Activated CD4-positive, alpha-beta T cell treated with anti-CD3 and anti-CD28 coated beads, Interleukin-2, amount 50 U/mL, for 24 hours (primary cell): ENCODE measurements at places on chromosomes 12 and 14.

GRCh38 chr12:116299665-116300328 lies 22.3 kb upstream of the MED13L start:
- DNase-seq: no peak

GRCh38 chr12:77946541-77947061 lies 115.9 kb downstream of the NAV3 start:
- no peak for DNase-seq

GRCh38 chr12:57236201-57236924 lies 6.9 kb downstream of the SHMT2 start:
- DNase-seq: no peak

DNA sequence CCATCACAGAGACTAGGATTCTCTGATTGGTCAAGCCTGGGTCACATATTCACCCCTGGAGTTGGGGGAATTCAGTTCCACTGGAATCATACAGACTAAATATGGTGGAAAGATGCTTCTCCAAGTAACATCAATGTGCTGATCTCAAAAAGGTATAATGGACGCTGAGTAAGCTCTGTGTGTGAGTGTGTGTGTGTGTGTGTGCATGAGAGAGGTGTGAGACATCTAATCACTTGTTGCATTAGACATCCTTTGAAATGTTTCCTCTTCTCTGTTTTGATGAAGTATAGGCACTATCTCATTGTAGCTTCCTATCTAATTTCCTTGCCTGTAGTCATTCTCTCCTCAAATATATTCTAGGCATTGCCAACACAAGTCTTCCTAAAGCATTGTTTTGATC lies 5.0 kb upstream of the RAB3IP start:
- DNase-seq: no peak

DNA sequence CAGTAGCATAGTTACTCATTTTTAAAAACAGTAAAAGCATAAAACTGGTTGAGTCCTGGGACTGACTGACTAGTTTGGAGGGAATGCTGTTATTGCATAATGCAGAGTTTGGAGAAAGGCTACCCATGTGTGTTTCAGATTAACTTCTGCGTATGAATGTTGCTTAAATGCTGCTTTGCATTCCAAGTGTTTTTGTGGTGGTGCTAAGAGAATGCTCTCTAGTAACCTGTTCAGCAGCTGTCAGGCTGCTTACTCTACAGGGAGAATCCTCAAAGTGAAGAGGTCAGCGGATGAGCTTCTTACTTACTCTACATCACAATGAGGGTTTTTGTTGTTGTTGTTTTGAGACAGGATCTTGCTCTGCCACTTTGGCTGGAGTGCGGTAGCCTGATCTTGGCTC lies 4.3 kb downstream of the DLST start:
- no peak for DNase-seq

- no peak for DNase-seq
Observed at GRCh38 chr14:70982200-70982599, 74.9 kb downstream of the PCNX1 start.

GRCh38 chr12:108779998-108780688 lies 48.8 kb upstream of the CORO1C start:
- no peak for DNase-seq

DNA sequence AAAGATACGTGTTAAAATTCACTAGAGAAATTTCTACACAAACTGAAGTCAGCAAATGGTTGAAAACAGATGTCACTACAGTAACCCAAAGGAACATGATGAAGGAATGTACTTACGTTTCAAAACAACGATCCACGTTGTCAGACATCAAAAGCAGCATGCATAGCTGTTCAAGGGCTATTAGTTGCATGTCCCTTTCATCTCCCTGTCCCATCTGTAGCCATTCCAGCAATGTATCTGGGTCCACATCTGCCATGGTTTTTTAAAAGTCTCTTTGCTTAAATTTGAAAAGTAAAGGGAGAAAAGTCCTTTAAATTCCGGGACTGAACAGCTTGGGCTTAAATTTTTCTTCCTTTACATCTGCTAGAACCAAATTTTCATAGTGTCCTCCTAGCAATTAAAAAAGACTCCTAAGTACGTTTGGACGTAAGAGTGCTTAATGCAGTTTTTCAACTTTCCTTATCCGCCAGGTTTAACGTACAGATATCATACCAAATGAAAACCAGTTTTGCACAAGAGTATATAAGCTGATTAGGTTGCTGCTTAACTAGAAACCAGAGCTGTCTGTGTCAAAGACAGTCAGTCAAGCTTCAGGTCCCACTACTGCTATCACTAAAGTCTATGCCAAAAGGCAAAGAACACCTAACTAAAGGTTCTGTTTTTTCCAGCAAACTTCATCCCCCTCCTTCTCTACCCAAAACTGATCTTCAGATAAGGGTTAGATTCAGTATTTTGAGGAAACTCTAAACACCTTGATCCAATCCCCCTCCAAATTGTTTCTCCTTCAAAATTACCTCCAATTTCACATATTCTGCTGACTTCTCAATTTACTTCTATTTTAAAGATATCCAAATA lies 1.7 kb downstream of the HECTD1 start:
- no peak for DNase-seq

GRCh38 chr12:69341328-69341727 lies 6.9 kb upstream of the LYZ start:
- DNase-seq: no peak

DNA sequence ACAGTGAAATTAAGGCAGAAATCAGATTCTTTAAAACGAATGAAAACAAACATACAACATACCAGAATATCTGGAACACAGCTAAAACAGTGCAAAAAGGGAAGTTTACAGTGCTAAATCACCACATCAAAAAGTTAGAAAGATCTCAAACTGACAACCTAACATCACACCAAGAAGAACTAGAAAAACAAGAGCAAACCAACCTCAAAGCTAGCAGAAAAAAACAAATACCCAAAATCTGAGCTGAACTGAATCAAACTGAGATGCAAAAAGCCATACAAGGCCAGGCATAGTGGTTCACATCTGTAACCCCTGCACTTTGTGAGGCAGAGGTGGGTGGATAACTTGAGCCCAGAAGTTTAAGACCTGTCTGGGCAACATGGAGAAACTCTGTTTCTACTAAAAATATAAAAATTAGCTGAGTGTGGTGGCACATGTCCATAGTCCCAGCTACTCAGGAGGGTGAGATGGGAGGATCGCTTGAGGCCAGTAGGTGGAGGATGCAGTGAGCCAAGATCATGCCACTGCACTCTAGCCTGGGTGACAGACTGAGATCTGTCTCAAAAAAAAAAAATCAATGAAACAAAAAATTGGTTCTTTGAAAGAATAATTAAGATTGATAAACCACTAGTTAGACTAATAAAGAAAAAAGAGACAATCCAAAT lies 33.2 kb upstream of the LDHB start:
- no peak for DNase-seq

DNA sequence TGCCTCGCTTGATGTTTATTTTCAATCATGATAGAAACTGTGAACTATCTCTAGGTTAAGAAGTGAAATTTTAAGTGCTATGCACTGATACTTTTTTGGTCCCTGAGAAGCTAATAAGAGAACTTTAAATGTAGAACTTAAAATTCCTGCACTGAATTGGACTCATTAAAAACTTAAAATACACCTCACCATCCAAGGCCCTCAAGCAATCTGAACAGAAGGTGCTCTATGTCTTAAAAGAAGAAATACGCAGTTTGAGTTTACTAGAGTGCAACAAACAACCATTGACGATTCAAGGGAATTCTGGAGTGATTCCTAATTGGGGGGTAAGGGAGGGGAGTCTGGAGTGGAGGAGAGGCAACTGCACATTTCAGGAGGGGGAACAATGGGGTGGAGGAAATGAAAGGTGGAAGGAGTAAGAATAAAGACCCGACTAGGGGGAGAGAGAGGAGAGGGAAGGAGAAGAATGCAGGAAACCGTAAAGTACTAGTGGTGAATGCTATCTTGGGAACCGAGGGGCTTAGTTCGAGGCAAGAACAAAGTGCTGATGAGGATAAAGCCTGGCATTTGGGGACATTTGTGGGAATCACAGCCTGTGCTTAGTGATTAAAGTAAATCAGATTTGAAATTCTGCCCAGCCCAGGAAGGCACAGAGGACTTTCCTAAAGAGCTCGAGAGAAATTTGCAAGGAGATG lies 389.7 kb downstream of the AACS start:
- DNase-seq: no peak

DNA sequence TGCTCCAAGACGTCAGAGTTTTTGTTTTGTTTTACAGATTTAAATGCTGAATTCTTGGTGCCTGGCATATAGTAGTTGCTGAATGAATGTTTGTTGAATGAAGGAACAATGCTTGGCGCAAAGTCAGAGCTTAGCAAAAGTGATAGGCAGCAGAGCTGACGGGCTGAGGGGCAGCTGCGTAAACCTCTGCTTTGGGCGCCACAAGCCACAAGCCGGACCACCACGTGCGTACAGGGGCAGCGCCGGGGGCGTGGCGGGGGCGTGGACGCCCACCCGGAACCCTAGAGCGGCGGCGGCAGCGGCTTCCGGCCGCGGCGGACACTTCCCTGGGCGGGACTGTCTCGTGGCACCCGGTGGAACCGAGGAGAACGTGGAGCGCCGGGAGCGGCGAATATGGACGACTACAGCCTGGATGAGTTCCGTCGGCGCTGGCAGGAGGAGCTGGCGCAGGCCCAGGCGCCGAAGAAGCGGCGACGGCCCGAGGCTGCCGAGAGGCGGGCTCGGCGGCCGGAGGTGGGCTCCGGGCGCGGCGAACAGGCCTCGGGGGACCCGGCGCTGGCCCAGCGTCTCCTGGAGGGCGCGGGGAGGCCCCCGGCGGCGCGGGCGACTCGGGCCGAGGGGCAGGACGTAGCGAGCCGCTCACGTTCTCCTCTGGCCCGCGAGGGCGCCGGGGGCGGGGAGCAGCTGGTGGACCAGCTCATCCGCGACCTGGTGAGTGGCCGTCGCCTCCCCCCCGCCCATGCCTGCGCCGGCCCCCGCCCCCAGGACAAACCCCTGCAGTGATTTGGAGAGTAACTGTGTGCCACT lies at the start of gene FBXW8:
Gene FBXW8 (plus strand): TSS at position 306 of the 807 bp plus-strand sequence. CDS start 88 bp downstream, at position 394.
- peak; percentile 30 for DNase-seq

DNA sequence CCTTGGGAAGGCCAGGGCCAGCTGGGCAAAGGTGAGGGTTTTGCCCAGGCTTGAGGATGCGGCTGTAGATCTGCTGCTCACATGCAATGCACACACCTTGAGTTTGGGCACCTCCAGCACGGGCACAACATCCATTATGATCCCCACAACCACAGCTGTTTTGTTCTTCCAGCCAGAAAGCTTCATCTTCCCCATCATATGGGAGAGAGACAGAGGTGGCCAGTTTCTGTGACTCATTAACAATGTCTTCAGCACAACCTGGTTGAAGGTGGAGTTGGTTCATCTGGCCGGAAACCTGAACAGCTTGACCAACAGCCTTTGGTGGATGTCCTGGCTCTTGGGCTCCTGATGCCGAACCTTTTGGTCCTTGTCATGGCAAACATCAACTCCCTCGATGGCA lies 163.7 kb upstream of the CCND2 start:
- DNase-seq: no peak

DNA sequence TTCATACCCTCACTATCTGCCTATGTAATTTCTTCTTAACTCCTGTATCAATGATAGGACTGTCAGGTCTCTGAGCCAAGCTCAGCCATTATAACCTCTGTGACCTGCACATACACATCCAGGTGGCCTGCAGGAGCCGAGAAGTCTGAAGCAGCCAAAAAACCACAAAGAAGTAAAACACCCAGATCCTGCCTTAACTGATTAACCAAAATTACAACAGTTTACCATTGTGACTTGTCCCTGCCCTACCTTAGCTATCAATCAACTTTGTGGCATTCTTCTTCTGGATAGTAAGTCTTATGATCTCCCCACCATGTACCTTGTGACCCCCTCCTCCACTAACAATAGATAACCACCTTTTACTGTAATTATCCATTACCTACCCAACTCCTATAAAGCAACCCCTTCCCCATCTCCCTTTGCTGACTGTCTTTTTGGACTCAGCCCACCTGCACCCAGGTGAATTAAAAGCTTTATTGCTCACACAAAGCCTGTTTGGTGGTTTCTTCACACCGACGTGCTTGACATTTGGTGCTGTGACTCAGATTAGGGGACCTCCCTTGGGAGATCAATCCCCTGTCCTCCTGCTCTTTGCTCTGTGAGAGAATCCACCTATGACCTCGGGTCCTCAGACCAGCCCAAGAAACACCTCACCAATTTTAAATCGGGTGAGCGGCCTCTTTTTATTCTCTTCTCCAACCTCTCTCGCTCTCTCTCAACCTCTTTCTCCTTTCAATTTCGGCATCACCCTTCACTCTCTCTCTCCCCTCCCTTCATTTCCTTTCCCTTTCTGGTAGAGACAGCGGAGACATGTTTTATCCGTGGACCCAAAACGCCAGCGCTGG lies 11.5 kb upstream of the LGMN start:
- no peak for DNase-seq

- DNase-seq: no peak
Observed at GRCh38 chr14:57314396-57315089, 45.8 kb downstream of the AP5M1 start.

- no peak for DNase-seq
Observed at GRCh38 chr12:119229837-119230236, 51.1 kb downstream of the HSPB8 start.

GRCh38 chr12:116855744-116856470 lies 25.3 kb downstream of the HRK start:
- DNase-seq: no peak

- no peak for DNase-seq
Observed at GRCh38 chr12:86723326-86723725, 467.1 kb upstream of the MGAT4C start.

DNA sequence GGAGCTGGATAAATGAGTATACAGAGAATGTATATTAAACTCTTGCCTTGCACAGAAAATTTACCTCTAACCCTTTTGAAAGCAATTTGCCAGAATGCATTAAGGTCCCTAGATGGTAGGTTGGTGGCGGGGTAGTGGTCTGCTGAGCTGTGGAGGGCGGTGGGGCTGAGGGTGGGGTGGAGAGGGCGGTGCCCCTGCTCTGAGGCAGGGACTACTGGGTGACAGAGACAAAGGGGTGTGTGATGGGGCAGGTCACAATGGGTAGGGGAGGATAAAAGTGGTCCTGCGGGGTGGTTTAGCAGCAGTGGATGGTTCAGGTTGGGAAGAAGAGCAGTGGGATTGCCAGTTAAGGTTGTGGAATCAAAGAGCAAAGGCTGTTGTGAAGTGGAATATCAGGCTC lies at the start of gene GARIN6:
Gene GARIN6 (plus strand): TSS at position 301 of the 400 bp plus-strand sequence. CDS start 422 bp downstream, outside the sequence.
- no peak for DNase-seq

DNA sequence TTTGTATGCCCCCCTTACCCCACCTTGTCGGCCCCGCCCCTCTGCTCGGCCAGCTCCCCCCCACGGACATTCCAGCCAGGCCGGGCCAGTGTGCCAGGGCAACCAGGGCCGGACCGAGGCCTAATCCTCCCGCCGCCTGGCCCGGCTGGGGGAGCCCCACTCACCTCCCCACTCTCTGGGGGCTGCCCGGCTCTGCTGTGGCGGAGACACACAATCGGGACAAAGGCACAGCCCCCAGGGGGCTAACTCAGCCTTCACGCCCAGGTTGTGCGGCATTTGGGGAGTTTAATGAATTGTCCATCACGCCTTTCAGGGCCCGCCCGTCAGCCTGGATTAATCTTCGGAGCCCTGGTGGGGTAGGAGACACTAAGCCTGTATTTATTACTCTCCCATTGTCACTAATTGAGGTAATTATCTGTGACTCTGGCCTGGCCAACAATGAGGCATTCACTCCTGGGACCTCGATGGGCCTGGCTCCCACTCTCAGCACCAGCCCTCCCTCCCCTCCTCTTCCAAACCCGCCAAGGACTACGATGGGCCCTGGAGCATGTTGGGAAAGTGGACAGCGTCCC lies 8.7 kb downstream of the WNT1 start:
- no peak for DNase-seq
